Right hindlimb (tissue), 1 donor: ENCODE measurements at places on chromosomes 5 and 9.

- DNase-seq, result no peak
Measured at GRCh38 chr5:132525299-132525724, 18.0 kb downstream of the IL5 start.

GRCh38 chr5:157555037-157555640, 20.4 kb downstream of the ADAM19 start:
- DNase-seq, result no peak

- no peak for DNase-seq
Measured at GRCh38 chr9:113477661-113478060, 14.1 kb downstream of the RGS3 start.

DNA sequence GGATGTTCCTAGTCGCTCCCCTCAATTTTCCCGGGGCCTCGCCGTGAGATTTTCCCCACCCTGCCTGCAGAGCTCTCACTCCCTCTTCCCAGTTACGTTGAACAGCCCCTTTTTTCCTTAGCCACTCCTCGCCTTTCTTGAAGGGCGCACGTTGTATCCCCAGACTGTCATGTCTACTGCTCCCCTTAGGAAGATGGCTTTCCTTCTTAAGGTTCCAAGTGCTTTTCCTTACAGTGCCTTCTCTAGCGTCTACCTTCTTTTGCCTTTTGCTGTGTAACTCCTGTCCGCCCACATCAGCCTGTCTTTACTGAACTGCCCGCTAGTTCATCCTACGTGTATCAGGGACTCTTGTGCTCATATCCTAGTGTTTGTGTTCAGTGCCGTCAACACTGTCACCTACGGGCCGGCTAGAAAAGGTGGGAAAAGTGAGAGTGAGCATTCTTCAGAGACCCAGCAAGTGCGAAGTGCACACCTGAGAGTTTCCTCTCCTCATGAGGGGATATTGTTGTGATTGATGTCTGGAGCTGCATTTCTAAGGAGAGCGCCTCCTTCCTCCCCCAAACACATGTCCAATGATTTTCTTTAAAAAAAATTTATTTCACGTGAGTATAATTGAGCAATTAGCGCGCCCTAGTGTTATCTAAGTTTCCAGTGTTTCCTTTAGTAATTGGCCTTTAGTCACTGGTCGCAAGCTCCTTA, 764 bp downstream of the CAMLG start:
- peak; percentile 28 for DNase-seq

- DNase-seq, result no peak
Measured at GRCh38 chr5:157160001-157160400, 6.1 kb downstream of the GARIN3 start.

DNA sequence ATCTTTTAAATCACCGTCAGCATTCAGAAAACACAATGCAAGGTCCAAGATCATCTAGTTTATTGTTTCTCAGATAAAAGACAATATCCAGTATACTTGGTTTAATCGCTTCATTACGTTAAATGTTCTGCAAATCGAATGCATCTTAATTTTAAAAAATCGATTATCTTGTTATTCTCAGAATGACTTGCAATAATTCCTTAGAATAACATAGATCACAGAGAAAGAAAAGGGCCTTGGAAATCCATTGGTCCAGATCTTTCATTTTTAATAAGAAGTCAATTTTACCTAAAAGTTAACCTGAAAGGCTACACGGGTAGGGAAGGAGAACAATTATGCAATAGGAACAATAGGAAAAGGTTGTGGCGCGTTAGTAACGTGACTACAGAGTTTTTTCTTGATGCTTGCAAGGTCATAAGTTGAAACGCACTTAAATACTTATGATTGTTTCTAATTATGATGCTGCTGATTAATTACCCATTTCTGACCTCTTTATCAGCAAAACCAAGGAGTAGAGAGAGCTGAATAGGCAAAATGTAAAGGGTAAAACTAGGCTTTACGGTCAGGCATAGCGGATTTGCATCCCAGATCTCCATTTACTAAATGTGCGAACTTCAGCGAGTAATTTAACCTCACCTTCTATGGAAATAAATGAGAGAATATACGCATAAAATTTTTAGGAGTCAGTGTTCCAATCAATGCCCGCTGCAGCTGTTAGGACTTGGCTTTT, 769 bp upstream of the LYRM7 start:
- DNase-seq, result no peak

DNA sequence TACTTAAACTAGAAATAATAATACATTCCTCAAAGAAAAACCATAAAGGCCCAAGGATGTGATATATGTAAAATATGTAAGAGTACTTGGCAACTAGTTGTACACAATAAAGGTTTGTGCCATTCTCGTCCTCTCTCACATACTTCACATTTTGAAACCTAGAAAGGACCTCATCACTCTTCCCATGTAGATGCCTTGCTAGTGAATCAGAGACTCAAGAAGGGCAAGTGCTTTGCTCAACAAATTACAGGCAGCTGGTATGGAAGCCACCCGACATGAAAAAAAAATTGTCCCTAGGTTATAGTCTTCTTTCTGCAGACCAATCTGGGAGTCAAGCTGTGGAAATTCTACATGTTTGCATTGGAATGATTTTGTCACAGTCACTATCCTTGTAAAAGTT, 31.7 kb downstream of the ADRB2 start:
- DNase-seq, result no peak

GRCh38 chr5:151740336-151740942, 18.0 kb downstream of the ATOX1 start:
- peak; percentile 92 for DNase-seq

DNA sequence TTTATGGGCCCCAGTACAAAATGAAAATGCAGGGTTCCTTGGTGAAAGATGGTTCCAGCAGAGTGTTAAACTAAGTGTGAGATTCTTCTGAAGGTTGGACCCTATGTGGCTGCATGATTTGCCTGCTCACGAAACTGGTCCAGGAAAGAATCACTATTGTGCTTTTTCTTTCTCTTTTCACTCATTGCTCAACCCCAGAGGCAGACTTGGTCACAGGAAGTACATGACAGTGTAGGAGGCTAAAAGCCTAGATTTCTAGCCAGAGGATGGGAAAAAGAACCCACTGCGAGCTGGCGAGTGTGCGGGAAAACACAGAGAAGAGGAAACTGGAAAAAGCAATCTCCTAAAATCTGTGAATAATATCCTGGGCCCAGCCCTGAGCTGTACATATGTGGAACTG, 18.6 kb downstream of the SLC36A2 start:
- no peak for DNase-seq

DNA sequence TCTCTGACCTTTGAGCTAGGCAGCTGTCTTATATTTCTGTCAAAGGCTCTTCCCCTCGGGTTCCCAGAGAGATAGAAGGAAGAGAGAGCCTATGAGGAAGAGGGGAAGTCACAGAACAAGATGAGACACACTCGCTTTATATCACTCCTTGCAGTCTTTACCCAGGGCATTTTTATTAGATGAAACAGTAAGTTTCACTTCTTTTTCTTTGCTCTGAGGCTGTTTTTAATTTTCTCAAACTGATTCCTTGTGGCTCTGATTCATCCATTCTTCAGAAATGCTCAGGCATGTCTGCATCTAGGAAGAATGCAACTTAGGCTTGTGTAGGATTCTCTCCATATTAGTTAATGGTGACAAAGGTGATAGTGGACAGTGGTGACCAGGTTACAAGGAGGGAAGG, 132.9 kb upstream of the CHD1 start:
- no peak for DNase-seq

DNA sequence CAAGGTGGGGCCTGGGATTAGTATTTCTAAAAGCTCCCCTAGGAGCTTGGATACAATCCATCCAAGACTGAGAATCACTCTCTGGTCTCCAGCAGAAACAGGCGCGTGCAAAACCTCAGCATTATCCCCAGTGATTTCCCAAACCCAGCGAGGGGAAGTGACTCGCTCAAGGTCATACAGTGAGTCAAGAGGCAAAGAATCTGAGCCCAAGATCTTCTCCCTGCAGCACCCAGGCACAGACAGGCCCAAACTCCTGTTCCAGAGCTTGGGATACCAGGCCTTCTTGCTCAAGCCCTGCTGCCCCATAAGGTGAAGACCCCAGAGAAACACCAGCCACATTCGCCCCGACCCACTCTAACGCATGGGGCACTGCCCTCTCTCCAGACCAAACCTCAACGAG, 33.2 kb downstream of the SHB start:
- no peak for DNase-seq

DNA sequence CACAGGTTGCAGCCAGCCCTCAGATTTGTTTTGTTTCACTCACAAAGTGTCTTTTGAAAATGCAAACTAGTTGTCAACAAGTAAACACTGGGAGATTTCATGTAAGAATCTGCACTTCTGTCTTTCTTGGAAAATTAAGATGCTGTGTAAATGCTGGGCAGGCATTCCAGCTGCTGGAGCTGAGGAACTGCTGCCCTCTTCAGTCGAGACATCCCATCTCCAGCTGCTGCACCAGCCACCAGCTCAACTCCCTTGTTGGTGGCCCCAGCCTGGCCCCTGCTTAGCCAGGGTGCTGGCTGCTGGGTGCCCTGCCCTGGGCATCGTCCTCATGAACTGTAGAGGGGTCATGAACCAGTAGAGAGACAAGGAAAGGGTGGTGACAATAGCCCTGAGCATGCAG, 33.1 kb upstream of the AFAP1L1 start:
- no peak for DNase-seq

GRCh38 chr5:44935262-44935661, 126.5 kb downstream of the MRPS30 start:
- no peak for DNase-seq

GRCh38 chr9:133740911-133741310, 2.8 kb upstream of the SARDH start:
- no peak for DNase-seq

- no peak for DNase-seq
Measured at GRCh38 chr9:108698231-108698630, 157.6 kb downstream of the ACTL7B start.

- DNase-seq, result no peak
Measured at GRCh38 chr5:59357381-59357977, 536.0 kb downstream of the PDE4D start.

DNA sequence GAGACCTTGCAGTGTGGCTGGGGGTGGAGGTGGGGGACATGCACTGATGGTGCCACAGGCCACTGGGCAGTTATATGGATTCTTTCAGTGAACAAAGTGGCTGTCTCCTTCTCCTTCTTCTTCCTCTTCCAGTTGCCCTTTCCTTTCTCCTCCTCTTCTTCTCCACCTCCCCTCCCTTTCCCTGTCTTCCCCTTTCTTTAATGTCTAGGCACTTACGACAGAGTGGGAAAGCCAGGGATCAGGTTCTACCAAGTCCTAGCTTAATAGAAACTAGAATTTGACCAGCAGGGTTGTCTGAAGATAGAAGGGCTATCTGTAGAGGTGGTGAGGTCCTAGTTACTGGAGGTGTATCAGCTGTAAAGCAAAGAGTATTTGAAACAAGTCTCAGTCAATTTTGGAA, 62.8 kb downstream of the COL15A1 start:
- no peak for DNase-seq

GRCh38 chr9:133996531-133997520, 4.7 kb upstream of the VAV2 start:
- DNase-seq, result no peak

DNA sequence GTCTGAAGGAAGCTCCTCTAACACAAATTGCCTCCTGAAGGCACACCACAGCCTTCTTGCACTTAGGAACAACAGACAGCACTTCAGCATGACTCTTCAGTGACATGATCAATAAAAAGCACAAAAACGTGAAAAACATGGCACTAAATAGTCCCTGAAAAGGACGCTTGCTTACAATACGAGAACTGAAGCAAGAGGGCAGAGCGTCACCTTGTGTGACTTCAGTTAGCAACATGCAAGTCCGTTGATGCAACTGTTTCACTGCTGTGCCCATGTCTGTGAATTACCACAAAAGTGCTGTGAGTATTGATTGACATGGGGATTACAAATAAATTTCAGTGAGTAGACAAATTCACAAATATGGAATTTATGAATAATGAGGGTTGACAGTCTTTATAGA, 219.9 kb upstream of the GAS1 start:
- DNase-seq, result no peak

DNA sequence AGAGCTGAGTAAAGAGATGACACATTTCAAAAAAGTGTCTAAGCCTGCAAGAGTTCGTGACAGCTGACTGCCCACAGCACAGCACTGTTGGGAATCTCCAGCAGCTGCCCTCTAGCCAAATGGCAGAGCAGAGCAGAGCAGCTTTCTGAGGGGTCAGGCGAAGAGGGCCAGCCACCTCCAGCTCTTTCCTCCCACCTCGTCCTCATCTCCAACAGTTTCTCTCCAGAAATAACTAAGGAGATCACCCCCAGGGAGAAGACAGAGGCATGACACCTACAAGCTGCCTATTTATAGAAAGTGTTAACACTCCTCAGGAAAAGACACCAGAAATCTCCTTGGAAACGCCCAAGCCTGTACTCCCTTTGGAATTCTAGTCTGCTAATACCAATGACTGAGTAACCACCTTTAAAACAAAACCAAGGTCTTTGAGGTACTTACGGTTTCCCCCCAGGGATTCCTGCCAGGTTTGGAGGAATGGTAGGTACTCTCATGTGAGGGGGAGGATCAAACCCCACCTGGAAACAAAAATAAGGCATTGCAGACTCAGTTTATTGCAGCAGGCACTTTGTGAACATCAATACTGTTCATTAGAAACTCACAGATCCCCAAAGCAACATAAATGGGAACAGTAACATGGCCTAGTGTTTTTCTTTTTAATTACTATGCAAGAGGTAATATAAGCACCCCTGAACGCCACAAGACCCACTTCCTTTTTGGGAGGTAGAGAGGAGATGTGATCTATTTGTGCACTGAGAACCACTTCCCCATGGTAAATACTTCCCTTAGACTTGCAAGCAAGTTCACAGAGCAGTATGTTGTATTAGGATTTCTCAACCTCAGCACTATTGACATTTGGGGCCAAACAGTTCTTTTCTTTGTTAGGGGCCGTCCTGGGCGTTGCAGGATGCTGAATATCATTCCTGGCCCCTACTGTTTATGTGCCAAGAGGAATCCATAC, 79.3 kb downstream of the TLE1 start:
- DNase-seq, result no peak

DNA sequence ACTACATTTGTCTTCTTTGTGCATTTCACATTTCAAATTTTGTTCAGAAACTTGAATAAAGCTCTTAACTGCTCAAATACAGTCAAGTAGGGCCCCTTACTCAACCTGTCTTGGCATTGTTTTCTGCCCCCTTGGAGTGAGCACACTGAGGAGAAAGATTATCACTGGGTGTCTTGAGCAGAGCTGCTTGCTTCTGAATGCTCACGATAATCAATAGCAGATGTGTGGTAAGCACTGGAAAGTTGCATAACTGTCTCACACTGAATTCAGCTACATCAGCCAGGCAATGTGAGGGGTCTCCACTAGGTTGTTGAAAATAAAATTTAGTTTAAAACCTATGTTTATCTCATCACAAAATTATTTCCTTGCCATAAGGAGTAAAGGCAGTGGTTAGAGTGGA, 7.8 kb upstream of the TNFAIP8 start:
- DNase-seq, result no peak

DNA sequence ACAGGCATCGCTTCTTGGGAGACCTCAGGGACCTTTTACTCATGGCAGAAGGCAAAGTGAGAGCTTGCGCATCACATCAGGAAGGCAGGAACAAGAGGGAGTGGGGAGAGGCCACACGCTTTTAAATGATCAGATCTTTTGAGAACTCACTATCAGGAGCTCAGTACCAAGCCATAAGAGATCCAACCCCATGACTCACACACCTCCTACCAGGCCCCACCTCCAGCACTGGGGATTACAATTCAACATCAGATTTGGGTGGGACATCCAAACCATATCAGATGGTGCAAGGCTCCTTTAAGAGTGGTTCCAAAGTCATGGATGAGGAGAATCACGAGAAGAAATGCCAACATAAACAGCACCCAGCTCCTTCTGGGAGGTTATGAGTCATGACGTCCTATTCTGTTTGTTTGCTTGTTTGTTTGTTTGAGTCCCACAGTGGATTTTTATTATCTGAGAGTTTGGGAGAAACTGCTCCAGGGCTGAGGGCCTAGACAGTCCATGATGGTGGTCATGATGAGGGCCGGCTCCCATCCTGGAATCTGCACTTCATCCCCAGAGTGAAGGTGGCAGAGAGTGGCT, 453.5 kb downstream of the GADD45G start:
- no peak for DNase-seq
